ENCODE measurements at places on chromosomes 1 and 21.

GRCh38 chr1:36176106-36176949 is 20.4 kb downstream of the MAP7D1 start:
- no peak for DNase-seq

DNA sequence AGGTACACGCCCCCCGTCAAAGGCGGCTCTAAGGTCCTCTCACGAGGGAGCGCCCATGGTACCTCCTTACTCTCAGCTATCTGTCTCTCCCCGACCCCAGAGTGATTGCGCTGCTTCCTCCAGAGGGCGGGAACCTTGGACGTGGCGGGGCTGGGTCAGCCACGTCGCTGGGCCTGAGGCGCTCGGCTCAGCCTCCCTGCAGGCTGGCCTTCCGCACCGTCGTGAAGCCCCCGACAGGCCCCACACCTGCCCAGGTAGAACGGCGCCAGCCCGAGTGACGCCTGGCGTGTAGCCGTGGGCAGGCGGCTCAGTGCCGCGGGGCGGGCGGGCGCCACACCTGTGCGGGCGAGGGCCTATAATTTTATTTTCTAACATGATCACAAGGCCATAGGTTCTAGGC is 122.2 kb upstream of the BEND5 start:
- DNase-seq = no peak

- DNase-seq = no peak
These were observed 75.4 kb downstream of the RGS2 start for GRCh38 chr1:192884241-192884640.

- no peak for DNase-seq
These were observed 106.0 kb downstream of the NTNG1 start for GRCh38 chr1:107246775-107247345.

- no peak for DNase-seq
These were observed 30.1 kb upstream of the ENO1 start for GRCh38 chr1:8908388-8909151.

- no peak for DNase-seq
These were observed 25.4 kb downstream of the NUP210L start for GRCh38 chr1:154129391-154129970.

DNA sequence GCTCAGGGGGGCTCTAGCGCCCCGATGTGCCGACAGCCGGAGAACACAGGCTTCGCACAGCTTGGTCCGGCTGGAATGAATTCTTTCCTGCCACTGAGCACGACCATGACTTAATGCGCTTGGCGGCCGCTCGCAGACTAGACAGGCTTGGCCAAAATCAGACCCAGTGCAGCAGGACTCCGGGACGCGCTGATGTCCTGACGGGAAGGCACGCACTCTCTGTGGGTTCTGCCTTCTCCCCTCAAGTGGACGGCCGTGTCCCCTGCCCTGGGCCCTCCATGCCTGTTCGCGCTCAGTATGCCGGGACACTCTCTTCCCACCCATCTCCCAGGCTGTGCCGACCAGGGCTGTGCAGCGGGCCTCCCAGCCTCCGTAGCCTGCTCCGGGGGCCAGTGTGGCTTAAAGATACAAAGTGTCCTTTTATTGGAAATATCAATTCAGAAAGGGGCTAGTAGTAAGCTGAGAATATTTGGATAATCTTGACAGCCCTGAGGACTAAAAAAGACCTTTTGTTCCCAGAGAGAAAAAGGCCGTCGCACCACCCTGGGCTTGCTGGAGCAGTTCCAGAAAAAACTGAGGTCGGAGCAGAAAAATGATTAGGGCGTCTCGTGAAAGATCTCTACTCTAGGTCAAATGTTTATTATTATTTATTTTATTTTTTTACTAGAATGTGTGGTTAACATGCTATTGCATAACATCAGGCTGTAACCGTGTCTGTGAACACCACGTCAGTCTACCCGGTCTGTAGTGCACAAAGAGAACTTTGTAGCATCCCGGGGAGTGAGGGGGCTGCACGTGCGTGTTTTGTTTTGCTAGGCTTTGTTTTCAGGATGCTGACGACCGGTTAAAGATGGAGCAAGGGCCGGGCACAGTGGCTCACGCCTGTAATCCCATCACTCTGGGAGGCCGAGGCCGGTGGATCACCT is 88.1 kb upstream of the ARHGEF16 start:
- DNase-seq = no peak

- DNase-seq = no peak
These were observed 7.4 kb downstream of the PLEKHM2 start for GRCh38 chr1:15691434-15692032.

GRCh38 chr1:76224752-76225151 is 150.2 kb downstream of the ST6GALNAC3 start:
- no peak for DNase-seq

DNA sequence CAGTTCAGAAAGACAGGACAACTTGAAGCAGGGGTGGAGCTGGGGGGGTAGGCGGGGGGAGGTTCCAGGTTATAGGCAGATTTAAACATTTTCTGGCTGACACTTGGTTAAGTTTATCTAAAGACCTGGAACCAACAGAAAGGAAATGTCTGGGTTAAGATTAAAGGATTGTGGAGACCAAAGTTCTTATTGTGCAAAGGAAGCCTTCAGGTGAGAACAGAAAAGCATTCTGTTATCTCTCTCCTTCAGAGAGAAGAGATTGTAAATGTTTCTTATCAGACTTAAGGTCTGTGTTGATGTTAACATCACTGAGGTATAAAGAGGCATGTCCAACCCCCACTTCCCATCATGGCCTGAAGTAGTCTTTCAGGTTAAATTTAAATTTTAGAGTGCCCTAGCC is 3.7 kb upstream of the ACADM start:
- no peak for DNase-seq

DNA sequence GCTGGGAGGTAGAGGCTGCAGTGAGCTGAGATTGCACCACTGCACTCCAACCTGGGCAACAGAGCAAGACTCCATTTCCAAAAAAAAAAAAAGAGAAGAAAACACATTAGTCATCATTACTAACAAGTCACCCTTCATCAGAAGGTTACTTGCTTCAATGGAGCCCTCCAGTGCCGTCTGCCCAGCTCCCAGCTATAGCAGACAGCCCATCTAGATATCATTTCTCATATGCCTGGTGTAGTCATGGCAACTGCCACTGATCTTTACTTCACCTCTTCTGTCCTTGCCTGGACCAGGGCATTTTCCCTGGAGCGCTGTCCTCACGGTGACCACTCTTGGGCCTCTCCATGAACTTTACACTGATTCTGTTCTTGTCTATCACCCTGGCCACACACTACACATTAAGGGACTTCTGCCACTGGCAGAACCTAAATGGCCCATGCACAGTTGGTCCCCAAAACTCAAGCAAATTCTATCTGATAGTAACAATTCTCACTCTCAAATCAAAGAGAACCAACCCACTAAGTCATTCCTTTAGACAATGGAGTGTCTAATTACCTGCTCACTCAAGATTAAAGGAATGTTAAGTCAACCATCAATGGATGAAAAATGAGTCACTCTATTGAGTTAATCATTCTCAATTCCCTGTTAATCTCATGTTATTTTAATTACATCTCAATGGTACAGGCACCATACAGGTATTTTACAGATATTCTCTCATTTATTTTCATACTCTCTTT is 12.9 kb downstream of the GPA33 start:
- no peak for DNase-seq

- DNase-seq = no peak
These were observed 66.5 kb upstream of the RAVER2 start for GRCh38 chr1:64678366-64678765.

DNA sequence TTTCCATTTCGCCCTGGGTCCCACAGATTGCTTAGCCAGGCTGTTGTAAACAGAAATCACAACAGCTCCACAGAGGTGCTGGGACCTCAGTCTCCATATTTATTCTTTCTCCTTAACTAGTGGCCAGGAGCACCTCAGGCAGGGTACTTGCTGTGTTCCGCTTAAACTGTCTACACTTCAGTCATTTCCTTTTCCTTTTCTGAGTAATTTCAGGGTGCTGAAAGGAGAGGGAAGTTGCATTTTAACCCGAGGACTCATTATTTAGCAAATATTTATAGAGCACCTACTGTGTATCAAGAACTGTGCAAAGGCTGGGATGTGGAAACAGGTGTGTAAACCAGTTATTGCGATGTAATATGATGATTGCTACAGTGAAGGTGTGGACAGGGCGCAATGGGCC is 41.9 kb downstream of the ACP6 start:
- DNase-seq = no peak

DNA sequence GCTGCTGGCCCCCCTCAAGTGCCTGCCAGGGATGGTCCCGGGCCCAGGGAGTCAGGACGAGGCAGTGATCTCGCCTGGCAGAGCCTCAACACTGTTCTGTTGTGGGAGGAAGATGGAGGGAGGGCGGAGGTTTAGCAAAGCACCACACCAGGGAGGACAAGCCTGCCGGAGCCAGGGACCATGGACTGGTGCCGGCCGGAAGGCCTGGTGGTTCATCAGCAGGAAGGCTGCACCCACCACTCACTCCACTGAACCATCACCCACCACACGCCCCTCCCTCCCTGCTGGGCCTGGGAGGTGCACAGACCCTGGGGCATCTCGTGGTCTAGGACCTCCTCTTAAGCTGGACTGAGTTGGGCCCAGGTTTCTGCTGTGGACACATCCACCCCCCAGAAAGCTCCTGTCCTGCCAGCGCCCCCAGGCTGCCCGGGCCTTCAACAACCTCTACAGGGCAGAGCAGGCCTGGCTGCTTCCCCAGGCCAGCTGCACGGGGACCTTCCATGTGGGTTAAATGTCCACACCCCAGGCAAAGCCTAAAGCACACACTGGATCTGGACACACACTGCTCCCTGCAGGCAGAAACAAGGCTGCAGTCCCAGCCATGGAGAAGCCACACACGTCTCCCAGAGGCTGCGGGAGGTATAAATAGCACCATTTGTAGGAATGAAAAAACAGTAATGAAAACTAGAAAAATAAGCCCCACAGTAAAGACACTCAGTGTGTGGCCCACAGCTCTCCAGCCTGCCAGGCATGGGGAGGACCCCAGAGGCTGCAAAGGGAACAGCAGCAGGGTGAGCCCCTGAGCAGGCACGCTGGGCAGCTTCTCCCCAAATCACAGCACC is 10.4 kb upstream of the TMEM240 start:
- DNase-seq = peak; percentile 31

- no peak for DNase-seq
These were observed 37.1 kb upstream of the MCOLN3 start for GRCh38 chr1:85085417-85085816.

DNA sequence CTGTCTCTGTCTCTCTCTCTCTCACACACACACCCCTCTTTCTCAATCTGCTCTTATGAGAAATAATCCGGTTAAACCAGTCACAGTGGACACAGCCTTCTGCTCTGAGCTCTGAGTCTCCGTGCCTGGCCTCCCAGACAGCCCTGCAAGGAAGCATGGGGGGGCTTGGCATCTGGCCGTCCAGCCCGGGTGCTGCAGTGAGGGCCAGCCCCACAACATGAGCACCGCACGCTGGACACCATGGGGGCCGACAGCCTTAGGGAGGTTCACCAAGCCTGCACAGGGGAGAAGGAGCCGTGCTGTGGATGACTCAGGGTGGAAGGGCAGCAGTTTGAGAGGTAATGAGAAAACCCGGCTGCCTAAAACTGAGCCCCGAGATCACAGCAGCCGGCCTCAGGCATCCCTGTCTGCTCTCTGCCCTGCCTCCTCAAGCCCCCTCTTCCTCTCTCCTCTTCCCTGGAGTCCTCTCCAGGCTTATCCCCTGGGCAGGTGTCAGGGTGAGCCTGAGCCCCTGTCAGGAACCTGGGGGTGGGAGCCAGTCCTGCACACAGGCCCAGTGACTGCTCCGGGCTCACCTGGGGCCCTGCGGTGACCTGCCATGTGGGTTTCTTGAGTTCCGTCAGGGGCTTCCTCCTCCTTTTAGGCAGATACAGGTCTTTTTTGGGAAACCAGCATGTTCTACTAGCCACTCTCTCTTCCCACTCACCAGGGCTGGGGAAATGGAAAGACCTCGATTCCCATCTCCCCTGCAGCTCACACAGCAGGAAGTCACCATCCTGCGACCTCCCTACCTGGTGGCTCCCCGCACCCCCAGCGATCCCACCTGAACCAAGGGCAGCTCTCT is 92.8 kb downstream of the ITPKB start:
- no peak for DNase-seq

DNA sequence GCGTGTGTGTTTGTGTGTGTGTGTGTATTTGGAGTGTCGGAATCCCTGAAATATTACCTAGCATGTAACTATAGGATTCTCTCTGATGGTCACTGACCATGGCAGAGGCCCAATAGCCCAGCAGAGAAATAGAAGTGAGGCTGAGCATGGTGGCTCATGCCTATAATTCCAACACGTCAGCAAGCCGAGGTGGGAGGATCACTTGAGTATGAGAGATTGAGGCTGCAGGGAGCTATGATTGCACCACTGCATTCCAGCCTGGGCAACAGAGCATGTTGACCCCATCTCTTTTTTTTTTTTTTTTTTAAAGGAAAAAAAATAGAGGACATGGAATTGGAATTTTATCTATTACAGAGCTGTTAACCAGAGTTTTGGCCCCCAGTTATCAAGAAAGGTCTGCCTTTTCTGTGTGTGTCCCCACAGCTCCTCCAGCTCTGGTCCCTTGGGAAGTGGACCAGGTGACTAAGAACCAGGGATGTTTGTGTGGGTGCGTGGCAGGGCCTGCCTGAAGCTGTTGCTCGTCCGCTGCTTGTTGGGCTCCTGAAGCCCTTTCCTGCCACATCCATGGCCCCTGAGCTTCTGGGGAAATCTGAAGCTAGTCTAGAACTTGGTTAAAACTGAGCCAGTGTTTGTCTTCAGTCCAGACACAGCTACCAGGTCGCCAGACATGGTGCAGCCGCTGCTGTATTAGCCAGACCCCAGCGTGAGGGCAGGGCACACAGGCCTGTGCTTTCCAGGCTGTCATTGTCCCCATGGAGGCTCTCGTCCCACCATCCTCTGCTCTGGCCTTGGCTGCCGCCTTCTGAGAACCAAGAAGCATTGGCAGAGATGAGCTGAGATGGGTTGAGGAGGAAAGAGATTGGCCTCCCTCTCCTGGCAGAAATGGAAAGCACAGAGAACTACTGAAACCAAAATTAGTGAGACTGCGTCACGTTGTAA is 25.5 kb downstream of the CAPN9 start:
- peak; percentile 14 for DNase-seq

GRCh38 chr1:905071-905749 is 18.5 kb upstream of the SAMD11 start:
- no peak for DNase-seq

- DNase-seq = peak; percentile 6
These were observed 152.3 kb upstream of the RGS18 start for GRCh38 chr1:192005976-192006375.

GRCh38 chr1:97433094-97433823 is 487.6 kb downstream of the DPYD start:
- DNase-seq = no peak

Measured in hematopoietic multipotent progenitor cell treated with erythropoietin and hydrocortisone succinate and interleukin-3 and kit ligand, for 8 days (in vitro differentiated cells).